ENCODE measurements at places on chromosomes 6 and 20.

GRCh38 chr6:18515767-18516166 is 128.6 kb downstream of the RNF144B start:
- no peak for DNase-seq

- DNase-seq = peak; percentile 67
These were observed 56.4 kb downstream of the SNRNP48 start for GRCh38 chr6:7646394-7646793.

GRCh38 chr20:62403331-62403730 is 3.8 kb downstream of the CABLES2 start:
- DNase-seq = no peak

DNA sequence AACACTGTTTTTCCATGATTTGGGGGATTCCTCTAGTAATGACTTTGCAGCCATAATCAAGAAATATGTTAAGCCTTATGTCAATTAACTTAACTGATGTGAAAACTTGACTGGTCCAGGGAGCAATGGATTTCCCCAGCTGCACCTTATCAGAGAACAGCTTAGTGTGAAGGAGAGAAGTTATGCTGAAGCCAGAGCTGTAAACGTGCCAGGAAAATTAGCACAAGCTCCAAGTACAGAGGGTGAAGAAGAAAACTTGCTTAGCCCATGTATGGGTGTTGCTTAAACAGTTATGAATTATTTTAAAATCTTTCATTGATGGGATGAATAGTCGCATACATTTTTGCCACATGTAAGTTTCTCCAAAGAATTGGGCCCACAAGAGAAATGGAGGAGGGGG is 214.9 kb upstream of the RNF217 start:
- DNase-seq = no peak

DNA sequence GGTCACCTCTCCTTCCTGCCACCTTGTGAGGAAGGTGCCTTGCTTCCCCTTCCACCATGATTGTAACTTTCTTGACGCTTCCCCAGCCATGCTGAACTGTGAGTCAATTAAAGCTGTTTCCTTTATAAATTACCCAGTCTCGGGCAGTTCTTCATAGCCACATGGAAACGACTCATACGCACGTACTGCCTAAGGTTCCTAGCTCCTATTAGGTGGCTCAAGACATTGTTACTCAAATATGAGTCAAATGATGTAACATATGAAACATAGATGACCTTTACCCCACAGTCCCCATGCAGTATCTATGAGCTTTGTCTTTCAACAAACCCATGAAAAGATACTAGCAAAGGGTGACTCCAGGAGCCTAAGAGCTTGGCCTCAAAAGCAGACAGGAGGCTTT is 98.3 kb downstream of the SIM1 start:
- DNase-seq = peak; percentile 85

- DNase-seq = peak; percentile 83
These were observed 134.0 kb downstream of the PDE7B start for GRCh38 chr6:135985471-135985870.

DNA sequence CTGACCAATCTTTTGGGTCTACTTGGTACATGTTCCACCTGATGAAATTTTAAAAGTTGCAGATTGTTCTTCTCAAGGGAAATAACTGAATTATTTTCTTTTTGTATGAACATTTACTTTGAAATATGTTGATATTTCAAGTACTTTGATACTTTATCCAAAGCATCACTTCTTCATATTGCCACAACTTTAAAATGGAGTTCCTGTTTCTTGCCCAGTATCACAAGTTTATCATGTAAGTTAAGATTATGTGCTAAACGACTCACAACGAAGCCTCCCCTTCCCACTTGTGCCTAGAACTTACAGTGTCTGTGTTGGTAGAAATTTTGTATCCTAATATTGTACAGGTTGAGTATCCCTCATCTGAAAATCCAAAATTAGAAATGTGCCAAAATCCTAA is 108.4 kb downstream of the ARID1B start:
- DNase-seq = no peak

DNA sequence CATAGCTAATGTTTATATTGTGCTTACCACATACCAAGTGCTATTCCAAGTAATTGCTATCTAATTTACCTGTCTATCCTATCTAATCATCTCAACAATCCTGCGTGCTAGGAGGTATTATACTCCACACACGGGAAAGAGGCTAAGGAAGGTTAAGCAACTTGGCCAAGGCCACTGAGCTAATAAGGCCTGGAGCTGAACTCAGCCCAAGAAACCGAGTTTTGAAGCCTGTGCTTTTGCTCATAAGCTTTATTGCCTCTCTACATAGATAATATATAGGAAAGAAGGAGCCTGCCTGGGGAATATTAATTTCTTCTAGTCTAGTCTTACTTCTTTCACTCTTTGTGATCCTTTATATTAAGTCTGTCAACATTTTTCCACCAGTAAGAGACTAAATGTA is 67.8 kb upstream of the ADGRF4 start:
- DNase-seq = no peak

- no peak for DNase-seq
These were observed 46.1 kb downstream of the HLA-F start for GRCh38 chr6:29769336-29769735.

DNA sequence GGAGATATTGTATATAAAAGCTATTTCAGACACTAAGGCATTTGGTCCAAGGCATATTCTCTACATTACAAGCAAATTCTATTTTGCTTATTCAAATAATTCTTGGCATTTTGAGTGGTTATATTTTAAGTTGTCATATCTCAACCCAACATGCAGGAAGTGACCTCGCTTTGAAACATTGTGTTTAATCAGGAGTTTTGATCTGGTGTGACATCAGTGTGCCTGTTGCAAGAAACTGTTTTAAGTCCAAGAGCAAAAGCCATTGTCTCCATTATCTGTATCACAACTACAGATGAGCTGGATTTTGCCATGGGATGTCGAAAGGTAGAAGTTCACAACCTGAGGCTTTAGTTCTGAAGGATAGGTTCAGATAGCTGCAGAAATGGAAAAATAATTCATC is 509.9 kb upstream of the ID4 start:
- DNase-seq = peak; percentile 82

DNA sequence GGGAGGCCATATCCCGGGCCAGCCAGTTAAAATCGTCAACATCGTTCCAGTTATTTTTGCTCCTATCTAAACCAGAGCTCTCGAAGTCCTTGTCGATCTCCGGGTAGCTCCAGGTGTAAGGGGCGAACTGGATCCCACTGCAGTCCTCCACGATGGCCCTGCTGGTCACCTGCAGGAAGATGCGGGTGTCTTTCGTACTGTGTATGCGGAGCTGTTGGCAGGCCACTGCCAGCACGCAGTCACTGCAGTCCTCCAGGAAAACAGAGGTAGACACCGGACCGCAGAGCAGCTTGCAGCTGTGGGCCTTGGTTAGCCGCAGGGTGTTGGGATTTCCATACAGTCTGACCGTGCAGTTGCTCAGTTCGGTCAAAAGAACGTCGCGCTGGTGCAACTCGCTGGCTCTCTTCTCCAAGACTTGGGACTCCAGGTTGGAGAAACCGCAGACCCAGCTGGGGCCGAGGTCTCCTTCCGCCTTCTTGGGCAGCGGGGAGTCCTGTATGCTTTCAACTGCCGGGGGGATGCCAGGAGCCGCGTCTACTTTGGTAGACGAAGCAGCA is 742 bp downstream of the TBCC start:
- DNase-seq = no peak

DNA sequence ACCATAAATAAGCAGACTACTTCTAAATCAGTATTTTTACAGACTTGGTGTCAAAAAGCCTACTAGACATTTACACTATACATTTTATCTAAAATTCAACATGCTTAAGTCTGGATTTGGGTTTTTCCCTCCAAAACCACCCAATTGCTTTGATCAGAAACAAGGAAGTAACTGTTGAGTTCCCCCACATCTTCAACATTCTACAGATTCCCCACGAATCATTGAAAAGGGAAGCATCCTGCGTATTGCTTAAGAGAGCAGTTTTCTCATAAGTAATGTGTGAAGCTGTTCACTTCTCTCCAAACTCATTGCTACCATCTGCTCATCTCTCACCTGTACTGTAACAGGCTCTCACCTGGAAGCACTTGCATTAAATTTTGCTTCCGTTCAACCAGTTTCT is 36.4 kb upstream of the RNF144B start:
- DNase-seq = no peak

DNA sequence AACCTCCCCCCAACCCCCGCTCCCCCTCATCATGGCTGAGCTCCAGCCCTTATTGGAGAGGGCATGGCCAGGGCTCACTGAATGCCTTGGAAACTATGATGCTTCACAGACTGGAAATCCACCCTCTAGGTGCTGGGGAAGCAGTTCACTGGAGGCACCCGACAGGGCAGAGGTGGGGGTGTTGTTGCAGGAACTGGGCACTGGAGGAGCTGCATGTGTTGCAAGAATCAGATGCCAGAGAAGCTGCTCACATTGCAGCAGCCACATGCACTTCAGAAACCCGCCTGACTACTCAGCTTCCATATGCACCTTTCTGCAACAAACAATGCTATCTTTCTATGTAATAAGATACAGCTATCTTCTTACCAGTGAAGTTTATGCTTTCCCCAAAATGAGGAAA is 7.9 kb upstream of the TBPL1 start:
- no peak for DNase-seq

DNA sequence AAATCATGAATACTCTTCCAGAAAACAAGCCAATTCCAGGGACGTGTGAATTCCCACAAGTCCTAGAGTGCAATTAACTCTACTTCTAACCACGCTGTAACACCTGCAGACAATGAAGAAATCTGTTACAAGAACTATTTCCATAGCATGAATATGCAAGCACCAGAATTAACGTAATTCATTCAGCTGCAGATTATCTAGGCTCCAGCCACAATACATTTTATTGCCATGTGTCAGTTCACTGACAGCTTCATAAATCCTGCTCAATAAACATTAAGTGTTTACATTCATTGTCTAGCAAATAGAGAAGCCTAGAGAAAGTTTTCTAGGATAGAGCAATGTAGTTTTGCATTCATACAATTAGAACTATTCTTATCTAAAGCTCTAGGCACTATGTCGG is 1348.5 kb downstream of the GRIK2 start:
- DNase-seq = peak; percentile 18

DNA sequence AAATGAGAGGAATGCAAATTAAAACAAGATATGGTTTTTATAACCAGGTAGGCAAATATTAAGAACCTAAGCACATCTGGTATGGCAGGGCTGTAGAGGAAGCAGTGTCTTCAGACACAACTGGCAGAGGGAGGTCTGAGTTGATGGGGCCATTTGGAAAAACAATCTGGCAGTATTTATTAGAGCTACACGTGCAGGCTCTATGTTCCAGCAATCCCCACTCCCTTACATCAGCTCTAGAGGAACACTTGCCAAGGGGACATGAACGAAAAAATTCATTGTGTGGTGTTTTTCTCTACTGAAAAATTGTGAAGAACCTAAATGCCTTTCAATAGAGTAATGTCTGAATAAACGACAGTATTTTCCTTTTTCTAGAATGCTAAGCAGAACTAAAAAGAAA is 111.6 kb upstream of the EDN1 start:
- no peak for DNase-seq

- peak; percentile 62 for DNase-seq
These were observed 1223.6 kb upstream of the GJE1 start for GRCh38 chr6:140909156-140909555.

DNA sequence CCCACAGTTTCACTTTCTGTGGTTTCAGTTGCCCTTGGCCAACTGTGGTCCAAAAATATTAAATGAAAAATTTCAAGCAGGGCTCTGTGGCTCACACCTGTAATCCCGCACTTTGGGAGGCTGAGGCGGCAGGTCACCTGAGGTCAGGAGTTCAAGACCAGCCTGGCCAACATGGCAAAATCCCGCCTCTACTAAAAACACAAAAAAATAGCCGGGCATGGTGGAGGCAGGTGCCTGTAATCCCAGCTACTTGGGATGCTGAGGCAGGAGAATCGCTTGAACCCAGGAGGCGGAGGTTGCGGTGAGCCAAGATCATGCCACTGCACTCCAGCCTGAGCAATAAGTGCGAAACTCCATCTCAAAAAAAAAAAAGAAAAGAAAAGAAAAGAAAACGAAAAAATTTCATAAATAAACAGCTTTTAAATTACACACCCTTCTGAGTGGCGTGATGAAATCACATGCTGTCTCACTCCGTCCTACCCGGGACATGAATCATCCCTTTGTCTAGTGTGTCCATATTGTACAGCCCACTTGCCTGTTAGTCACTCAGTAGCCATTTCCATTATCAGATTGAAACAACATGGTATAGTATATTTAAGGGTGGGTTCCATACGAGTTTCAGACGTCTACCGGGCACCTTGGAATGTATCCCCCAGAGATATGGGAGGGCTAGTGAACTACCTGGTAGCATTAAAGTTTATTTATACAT is 11.7 kb downstream of the PTPRK start:
- peak; percentile 92 for DNase-seq

DNA sequence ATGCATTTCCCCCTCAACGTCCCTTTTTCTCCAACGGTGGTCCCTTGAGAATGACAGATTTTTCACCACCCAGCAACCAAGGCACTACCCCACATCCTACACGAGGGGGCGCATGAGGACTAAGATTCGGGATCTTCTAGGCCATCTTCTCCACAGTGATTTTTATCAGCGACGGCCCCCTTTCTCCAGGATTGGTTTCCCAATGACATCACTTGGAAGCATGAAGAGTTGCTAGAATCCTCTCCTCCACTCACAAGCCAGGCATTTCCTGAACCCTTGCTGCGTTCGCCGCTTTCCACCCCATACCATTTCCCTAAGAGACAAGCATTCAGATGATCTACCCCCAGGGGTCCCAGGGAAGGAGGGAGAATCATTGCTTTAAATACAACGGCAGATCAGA is 252.0 kb downstream of the HIVEP2 start:
- peak; percentile 97 for DNase-seq

- DNase-seq = no peak
These were observed 124.7 kb downstream of the IRF4 start for GRCh38 chr6:516213-516612.

DNA sequence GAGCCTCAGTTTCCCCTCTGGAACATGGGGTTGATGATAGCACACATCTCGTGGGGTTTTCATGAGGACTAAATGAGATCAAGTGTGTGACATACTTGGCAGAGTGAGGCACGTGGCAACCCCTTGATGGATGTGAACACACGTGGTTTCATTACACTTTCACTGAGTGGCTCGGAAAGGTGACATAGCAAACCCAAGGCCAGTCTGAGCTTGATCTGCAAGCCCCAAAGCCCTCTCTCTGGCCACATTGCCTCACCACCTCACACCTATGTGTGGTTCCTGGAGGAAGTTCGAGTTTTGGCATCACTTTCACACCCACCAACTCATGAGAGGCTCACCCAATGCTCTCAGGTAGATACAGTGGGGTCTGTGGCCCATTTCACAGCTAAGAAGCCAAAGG is 60.0 kb downstream of the CPNE5 start:
- no peak for DNase-seq

DNA sequence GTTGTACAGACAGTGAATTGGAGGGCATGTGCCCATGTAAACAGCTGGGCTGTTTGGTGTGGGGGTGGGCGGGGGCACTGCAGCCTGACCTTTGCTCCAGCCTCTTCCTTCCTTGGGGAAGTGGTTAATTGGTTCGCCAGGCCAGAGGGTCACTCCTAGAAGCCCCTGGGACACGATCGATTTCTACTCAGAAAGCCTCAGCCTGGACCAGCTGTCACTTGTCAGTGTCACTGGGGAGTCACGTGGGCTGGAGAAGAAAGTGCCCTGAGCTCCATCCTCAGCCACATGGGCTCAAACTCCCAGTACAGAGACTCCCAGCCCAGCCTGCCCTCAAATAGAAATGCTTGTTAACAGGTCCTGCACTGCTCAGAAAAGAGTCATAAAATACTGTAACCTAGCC is 423.8 kb upstream of the SULF2 start:
- no peak for DNase-seq

- DNase-seq = no peak
These were observed 99.5 kb downstream of the CDKAL1 start for GRCh38 chr6:20633566-20634340.

All from fibroblast of skin of right biceps (primary cell).